ENCODE measurements at places on chromosomes 13 and 19.

DNA sequence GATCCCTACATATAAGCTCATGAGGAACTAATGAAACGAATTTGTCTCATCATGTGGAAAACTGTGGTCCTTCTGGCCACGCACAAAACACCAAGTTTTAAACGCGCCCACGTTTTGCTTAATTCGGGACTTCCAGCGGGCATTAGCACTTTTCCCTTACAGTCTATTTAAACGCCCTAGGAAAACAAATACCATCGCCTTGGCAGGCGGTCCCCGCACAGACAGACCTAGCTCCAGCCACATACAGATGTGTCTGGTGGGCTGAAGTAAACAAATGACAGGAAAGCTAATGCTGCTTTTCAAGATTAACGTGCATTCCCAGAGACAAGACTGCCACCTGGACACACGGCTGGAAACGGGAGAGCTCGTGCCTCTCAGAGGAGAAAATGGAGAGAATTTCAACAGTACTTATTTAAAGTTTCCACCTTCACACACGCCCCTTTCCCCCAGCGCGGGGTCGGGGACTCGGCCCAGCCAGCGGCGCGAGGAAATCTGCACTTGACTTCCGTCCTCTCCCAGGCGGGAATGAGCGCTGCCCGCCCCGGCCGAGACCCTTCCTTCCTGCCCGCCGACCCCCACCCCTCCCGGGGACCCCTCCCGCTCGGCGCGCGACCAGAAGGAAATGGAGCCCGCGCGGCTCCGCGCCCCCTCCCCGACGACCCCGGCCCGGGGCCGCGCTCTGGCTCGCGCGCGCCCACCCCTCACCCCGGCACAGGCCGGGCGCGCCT is 931 bp downstream of the USP12 start:
- peak; percentile 54 for DNase-seq

DNA sequence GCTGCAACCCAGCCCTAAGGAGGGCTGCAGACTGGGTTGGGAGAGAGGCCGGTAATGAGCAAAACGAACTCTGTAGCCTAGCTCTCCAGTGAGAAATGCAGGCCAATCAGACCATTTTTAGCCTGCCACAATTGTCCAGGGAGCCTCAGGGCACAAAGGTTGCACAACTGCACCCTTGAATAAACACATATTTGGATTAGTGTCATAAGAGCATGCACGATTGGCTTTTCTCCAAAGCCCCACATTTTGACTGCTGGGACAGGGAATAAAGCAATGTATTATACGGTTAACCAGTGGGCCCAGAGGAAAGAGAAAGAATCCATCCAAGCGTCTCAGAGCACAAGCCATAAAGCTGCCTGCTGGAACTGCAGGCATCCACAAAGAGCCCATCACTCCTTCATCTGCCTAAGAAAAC is 729.4 kb upstream of the SGCG start:
- DNase-seq = peak; percentile 86

GRCh38 chr13:99608345-99608744 is 107.1 kb downstream of the TM9SF2 start:
- DNase-seq = no peak

DNA sequence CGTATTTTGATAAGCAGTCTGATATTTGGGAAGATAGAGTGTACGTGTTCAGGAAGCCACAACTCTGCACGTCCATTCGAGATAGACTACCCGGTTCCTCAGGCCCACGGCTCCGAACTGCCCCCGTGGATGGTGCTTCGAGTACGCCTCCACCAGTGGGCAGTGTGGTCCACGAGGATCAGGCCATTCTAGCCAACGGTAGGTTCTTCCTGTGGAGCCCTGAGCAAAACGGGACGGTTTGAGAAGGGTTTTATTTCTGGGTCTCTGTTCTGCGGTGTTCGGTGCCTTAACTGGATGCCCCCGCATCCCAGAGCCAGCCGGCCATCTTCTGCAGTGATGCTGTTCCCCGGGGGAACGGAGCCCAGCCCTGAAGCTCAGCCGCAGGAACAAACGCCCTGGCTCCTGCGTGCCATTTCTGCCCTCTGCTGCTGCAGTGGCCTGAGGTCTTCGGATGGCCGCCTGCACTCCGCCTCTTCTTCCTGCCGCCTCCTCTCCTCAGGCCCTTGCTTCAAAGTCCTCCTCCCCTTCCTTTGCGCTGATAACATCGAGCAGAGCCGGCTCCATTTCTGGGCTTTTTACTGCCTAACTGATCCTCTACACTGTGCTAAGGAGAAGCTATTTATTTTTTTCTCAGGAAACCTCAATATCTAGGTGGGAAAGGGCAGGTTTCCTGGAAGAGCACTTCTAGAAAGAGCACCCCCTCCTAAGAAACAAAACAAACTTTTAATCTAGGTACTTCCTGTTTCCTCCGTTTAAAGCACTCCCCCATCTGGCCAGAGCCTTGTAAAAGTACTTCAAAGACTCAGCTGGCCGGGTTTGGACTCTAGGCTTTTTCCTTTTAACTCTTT is 36.2 kb upstream of the SLC46A3 start:
- DNase-seq = no peak

DNA sequence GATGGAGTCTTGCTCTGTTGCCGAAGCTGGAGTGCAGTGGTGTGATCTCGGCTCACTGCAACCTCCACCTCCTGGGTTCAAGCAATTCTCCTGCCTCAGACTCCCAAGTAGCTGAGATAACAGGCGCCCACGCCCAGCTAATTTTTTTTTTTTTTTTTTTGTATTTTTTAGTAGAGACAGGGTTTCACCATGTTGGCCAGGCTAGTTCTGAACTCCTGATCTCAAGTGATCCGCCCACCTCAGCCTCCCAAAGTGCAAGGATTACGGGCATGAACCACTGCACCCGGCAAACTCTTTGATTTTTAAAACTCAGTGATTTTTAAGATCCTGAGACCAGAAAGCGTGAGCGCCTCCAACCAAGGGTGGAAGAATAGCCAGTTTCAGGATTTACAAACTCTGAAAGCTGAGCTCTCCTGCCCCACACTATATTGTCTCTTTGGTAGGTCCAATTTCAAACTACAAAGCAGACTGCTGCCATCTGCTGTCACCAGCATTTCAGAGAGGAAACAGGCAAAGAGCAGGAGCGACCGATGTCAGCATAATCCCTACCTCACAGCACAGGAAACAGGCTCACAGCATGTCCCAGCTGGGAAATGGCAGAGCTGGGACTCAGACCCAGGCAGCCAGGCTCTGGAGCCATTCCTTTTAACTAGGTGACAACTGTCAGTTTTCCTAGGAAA is 9.2 kb downstream of the NOSIP start:
- no peak for DNase-seq

DNA sequence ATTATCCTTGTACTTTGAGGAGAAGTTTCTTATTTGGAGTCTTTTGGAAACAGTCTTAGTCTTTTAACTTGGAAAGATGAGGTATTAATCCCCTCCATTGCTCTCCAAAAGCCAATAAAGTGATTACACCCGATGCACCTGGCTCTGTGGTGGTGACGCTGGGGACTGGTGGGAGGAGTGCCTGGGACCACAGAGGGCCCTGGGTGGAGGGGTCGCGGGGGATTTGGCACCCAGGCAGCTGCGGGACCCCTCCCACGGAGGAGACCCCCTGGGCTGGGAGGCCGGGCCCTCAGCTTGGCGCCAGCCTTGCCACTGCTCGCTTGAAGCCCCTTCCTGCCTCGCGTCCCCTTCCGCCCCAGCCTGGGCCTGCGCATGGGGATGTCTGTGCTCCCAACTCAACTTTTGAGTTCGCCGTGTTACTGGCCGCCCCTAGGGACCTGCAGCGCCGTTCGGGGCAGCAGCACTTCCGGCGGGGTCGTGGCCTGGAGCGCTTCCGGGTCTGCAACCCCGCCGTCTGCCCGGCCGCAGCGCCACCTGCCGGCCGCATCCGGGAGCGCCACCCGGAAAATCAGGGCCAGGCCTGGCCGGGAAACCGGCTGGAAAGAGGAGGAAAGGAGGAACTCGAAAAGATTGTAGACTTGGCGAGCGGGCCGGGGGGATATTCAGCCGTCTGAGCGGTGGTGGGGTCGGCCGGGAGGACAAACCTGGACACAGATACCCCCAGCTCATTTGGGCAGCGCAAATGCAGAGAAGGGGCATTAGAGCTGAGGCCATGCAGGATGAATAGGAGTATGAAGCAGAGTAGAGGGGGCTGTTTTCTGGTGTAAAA is 8.4 kb downstream of the PEAK3 start:
- peak; percentile 80 for DNase-seq

- DNase-seq = no peak
Measured at GRCh38 chr13:20438801-20439200, 86.9 kb downstream of the CRYL1 start.

GRCh38 chr13:103878891-103879605 is 812.8 kb upstream of the SLC10A2 start:
- no peak for DNase-seq

DNA sequence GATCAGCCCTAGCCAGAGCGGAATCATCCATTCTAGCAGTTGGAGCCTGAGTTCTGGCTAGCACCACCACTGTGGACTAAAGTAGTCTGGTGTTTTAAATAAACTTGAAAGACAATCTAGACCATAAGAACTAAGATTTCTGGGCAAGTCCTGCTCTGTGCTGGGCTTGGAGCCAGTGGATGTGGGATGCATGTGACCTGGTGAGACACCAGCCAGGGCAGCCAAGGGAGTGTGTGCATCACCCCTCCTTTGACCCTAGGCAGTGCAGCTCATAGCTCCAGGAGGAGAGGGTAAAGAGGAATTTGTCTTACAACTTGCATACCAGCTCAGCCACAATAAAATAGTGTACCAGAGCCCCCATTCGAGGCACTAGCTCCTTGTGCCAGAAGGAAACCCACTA is 21.0 kb downstream of the ITGBL1 start:
- DNase-seq = no peak

GRCh38 chr13:75870397-75870903 is 234.3 kb downstream of the LMO7 start:
- peak; percentile 20 for DNase-seq

DNA sequence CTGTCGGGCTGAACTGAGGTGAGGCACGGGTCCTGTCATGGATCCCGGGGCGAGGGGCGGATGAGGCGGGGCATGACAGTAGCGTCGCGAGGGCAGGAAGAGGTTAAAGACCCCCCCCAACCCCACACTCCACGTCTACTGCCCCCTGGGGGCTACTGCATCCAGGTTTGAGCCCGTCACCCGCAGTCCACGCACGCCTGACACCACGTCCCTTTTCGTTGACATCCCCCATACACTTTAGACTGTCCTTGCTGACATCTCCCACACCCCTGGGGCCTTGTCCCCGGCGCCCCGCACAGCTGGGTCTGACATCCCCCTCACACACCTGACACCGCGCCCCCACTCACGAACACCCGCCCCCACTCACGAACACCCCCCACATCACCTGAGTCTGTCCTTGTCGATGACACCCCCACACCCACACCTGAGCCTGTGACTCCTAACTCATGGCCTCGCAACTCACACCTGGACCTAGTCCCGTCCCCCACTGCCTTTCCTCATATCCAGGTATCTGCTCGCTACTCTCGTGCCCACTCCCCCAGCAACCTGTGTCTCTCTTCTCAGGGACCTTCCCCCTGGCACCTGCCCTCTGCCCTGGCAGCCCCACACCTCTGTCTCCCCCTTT is 416 bp downstream of the SLC25A42 start:
- DNase-seq = no peak

DNA sequence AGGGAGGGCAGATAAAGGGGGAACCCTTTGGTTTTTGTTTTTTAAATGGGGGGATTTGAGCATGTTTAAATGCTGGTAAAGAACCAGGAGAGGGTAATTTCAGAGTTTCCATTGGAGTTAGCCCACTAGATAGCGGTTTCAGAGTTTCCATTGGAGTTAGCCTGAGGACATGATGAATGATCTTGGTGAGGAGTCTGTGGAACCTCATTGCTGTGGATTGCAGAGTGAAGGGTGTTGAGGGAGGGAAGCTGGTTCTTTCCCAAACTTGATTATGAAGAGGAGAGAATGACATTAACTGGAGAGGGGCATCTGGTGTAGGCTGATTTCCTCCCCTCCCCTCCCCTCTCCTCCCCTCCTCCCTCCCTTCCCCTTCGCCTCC is 5.0 kb downstream of the WASF3 start:
- DNase-seq = no peak

- DNase-seq = no peak
Measured at GRCh38 chr13:104253063-104253680, 1187.0 kb upstream of the SLC10A2 start.

DNA sequence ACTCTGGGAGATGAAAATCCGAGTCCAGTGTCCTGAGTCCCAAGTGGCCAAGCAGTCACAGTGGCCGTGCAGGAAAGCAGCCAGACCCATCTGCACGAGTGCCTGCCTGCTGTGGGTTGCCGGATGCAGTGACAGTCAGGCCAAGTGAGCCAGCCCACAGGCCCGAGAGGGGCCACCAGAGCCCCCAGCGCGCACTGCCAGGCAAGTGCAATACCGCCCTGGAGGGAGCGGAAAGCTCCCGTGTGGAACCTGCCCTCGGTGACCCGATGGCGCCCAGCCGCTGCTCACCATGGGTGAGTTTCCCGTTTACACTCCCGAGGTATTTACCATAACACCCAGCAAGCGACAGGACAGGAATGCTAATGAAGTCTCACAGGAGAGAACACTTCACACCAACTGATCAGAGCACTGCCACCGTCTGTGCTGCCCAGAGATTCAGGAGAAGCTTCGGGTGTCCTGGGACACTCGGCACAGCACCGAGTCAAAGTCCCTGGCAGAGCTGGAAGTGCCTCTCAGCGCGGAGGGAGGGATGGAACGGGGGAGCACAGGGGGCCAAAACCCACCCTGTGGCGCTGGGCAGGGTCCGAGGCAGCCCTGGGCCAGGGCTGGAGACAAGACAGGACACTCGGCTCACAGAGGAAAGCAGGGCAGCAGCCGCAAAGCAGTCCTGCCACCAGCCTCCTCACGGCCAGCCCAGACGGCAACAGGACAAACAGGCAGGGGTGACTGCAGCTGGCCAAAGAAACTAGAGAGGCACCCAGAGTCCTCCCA is 21.3 kb upstream of the TINCR start:
- no peak for DNase-seq

DNA sequence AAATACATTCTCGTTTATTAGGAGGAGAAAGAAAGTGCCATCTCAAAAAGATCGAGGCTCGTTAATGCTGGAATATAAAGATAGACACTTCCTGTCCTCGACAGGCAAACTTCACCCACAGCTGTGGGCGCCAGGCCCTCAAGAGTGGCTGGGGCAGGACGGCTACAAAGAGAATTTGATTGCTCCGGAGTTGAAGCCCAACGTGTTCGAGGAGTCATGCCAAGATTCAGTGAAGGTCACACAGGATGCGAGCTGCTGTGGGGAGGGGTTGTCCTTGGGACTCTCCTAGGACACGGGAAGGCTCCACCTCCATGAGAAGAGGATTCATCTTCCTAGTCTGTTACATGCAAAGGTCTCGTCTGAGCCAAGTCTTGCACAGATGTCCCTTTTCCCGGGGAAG is 16.3 kb upstream of the PTPRS start:
- no peak for DNase-seq

- no peak for DNase-seq
Measured at GRCh38 chr13:105543742-105544141, 991.7 kb downstream of the EFNB2 start.

GRCh38 chr13:113796211-113796963 is 37.4 kb downstream of the TMEM255B start:
- no peak for DNase-seq

DNA sequence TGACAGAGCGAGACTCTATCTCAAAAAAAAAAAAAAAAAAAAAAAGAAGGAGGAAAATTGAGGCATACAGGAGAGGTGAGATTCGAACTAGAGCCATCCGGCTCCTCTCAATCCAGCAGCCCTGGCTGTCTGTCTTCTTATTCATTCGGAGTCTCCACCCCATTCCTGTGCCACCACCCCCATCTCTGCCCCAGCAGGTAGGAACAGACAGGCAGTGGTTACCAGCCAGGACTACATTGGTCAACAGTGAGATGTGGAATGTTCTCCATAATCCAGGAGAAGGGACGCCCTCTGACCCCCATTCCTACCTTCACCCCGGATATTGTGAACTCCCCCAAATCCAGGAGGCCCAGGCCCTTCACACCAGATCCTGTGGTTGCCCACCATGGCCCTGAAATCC is 6.6 kb upstream of the S1PR2 start:
- DNase-seq = no peak
